Immature natural killer cell (primary cell): ENCODE measurements at places on chromosomes 2 and 18.

- no peak for DNase-seq
These were observed 15.3 kb downstream of the FHL2 start for GRCh38 chr2:105383432-105384166.

DNA sequence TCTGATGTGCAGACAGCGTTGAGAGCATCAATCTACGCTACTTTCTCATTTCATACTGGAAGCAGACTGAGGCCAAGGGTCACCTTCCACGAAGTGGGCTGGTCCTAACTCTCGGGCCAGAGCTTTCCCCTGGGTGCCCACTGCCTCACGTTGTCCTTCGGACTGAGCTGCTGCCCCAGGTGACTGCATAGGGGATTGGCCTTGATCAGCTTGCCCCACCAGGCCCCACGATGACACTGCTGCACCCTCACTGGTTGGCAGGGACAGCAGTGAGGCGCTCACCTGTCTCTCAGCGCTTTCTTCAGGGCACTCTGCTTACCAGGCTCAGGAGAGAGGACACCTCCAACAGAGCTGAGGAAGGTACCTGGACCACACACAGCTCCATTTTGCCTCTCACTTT is 47.3 kb downstream of the CABLES1 start:
- DNase-seq: no peak

- no peak for DNase-seq
These were observed 35.8 kb upstream of the EML6 start for GRCh38 chr2:54687595-54688152.

DNA sequence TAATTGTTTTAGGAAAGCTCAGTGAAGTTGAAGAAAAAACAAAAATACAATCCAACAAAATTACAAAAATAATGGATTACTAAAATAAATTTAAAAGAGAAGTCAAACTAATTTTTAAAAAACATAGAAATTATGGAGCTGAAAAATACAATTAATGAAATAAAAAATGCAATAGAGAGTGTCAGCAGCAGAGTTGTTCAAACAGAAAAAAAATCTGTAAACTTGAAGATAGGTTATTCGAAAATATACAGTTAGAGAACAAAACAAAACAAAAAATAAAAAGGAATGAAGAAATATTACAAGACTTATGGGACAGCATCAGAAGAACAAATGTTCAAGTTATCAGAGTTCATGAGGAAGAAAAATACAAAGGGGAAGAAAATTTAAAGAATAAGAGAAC is 114.7 kb downstream of the GULP1 start:
- DNase-seq: no peak

GRCh38 chr2:88838165-88838635 is 146.7 kb downstream of the RPIA start:
- DNase-seq: no peak

DNA sequence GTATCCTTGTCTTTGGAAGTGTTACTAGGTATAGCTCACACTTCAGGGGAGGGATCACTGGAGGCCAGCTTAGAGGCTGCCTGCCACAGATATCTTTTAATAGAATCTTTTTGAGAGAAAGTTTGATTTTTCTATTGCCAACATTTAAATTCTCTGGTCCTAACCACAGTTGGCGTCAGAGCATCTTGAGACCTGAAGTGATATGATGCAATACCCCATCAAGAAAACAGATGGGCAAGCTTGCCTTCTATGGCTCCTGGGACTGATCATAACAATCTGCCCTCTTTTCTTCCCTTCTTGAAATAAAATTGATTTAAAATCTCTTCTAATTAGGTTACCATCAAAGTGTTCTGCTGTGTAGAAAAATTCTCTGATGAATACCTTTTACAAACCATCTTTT is 105.5 kb upstream of the ACKR3 start:
- DNase-seq: no peak

DNA sequence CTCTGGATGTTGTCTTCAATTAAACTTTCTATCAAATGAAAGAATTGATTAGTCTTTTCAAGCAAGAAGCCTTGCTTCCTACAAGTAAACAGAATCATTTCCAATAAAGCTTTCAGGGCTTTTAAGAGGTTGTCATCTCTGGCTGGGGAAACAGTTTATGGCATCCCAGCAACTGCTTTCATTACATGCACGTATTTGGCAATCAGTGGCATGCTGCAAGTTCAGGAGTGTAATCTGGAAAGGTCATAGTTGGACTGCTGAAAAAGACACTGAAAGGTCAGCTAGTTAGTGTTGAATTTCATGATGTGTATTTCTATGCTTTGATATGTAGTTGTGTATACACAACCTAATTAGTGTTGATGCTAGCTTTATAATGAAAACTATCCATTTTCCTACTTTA is 332.9 kb downstream of the DSC3 start:
- DNase-seq: no peak

DNA sequence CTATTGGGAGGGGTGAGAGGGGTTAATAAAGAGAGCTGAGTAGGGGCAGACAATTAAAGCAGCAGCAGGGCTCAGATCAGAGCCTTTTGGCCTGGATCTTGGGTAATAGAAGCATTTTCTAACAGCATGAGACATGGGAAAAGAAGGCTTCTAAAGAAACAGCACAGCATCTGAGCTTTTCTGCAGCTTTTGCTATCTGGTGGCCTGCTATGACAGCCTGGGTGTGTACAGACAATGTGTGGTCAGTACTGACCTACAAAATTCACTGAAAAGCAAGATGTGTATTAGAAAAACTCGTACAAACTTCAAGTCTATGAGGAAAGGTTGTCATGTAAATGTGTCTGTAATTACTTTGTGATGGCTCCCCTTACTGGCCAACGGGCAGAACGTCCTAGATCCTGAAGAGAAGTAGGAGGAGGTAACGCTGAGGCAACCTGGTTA is 95.6 kb downstream of the GALNT3 start:
- DNase-seq: peak; percentile 14

GRCh38 chr2:64277101-64277849 is 133.1 kb upstream of the PELI1 start:
- no peak for DNase-seq

- no peak for DNase-seq
These were observed 98.5 kb upstream of the SMIM21 start for GRCh38 chr18:75526038-75526437.

GRCh38 chr18:21761471-21762115 is 21.0 kb downstream of the MIB1 start:
- no peak for DNase-seq
